ENCODE measurements at places on chromosomes 7 and 10.

DNA sequence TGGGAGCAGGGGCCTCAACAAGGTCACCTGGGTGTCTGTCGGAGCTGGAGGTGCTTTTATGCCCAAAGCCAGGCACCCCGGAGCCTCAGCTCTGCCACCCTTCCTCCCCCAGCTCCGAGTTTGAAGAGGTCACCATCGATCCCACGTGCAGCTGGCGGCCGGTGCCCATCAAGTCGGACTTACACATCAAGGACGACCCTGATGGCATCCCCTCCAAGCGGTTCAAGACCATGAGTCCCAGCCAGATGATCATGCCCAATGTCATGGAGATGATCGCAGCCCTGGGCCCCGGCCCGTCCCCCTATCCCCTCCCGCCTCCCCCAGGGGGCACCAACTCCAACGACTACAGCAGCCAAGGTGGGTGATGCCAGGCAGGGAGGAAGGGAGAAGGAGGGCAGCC is 41.3 kb upstream of the PPIF start:
- no peak for DNase-seq

DNA sequence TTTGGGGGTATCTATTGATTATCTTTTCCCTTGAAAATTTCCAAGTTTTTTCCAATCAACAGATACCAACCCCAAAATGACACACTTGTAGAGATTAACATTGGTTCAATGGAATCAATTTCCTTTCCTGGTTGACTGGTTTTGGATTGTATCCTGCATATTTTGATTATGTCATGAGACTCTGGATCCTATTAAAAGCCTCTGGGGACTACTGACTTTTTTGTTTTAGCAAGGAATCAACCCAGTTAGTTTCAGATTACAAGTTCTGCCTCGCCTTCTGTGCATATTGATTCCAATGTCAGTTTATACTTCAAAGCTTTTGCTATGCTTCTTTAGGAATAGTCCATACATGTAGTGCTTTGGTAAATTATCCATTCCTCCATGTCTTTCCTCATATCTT is 29.2 kb downstream of the COPG2 start:
- no peak for DNase-seq

DNA sequence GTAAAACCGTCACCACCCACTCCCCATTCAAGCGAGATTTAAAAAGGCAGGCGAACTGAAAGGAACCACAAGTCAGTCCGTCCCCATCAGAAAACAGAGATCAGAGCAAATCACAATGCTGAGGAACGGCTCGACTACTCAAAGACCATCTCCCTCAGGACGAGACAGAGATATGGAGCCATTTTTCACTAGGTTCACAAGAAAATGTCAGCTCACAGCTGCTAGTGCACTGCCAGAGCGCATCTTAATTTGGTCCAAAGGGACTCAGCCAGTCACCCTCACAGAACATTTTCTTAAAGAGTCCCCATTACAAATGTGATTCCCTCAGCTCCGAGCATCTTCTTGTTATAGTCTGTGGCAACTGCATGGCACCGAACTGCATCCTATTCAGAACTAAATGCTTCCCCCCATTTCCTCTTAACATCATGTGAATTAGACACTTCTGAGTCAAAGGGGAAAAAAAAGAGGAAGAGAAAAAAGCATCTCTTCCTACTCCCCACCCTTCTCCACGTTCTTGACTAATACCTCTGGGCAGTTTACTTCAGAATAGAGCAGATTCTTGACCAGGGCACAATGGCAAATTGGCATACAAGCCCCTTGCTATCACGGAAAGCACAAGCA is 683.9 kb downstream of the MAGI2 start:
- no peak for DNase-seq

- DNase-seq: no peak
Observed at GRCh38 chr7:53500076-53500475, 464.6 kb downstream of the POM121L12 start.

GRCh38 chr10:1824928-1825327 is 87.6 kb upstream of the ADARB2 start:
- DNase-seq: no peak

DNA sequence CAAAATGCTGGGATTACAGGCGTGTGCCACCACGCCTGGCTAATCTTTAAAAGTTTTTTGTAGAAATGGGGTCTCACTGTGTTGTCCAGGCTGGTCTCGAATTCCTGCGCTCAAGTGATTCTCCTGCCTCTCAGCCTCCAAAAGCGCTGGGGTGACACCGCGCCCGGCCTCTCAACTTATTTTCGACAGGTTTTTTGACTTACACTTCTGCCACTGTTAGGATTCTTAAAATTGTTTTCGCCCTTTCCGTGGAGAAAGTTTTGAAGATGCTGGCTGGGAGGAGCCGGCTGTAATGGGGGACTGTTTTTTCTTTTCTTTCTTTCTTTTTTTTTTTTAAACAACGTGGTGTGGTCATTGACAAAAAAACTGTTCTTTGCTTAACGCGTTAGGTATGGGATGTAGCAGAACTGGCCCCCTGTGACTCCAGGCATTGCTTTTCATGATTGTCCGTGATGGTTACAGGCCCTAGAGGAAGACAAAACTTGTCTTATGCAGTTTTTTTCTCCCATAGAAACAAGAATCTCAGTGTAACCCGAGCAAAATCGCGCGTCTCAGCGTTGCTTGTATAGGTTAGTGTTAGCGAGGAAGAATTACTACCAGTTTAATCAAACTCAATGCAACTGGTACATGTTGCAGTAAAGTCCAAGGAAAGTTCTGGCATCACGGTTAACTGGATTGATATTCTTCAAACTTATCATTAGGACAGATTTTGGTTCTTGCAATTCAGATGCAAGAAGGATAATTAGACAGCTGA is 72.2 kb downstream of the DAGLB start:
- no peak for DNase-seq

GRCh38 chr10:69516316-69516715 is 56.9 kb downstream of the NEUROG3 start:
- DNase-seq: no peak

- no peak for DNase-seq
Observed at GRCh38 chr10:35336921-35337823, 863 bp downstream of the CCNY start.

- no peak for DNase-seq
Observed at GRCh38 chr10:69469976-69470375, 18.7 kb downstream of the TSPAN15 start.

- DNase-seq: peak; percentile 51
Observed at GRCh38 chr7:43803865-43804264, 45.4 kb downstream of the BLVRA start.

GRCh38 chr7:101245147-101245668 is 327 bp upstream of the FIS1 start:
- peak; percentile 88 for DNase-seq

DNA sequence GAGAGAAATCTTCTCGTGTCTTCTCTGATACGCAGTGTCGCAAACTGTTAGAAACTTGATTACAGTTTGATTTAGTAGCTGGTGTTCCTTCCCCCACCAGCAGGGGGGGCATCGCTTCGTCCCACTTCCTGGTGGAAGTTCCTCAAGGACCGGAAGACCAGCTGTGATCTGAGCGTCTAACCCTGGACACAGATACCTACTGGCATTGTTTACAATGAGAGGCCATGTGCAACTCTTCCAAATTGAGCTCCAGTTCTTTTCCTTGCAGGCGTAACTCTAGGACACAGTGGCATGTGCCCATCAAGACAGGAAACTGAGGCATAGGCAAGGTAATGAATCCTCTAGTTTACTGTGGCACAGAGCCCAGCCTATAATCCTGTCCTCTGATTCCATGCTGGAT is 219.0 kb downstream of the CCDC3 start:
- DNase-seq: no peak

GRCh38 chr10:110389255-110389654 is 84.5 kb upstream of the SMNDC1 start:
- DNase-seq: no peak

GRCh38 chr10:79063071-79063491 is 5.7 kb upstream of the ZMIZ1 start:
- no peak for DNase-seq

- no peak for DNase-seq
Observed at GRCh38 chr10:49007129-49007528, 67.5 kb upstream of the LRRC18 start.

- no peak for DNase-seq
Observed at GRCh38 chr10:61342858-61343572, 110.2 kb downstream of the TMEM26 start.

- DNase-seq: no peak
Observed at GRCh38 chr10:124157271-124157681, 63.9 kb upstream of the CHST15 start.

- no peak for DNase-seq
Observed at GRCh38 chr7:29139796-29140195, 6.5 kb downstream of the CPVL start.

DNA sequence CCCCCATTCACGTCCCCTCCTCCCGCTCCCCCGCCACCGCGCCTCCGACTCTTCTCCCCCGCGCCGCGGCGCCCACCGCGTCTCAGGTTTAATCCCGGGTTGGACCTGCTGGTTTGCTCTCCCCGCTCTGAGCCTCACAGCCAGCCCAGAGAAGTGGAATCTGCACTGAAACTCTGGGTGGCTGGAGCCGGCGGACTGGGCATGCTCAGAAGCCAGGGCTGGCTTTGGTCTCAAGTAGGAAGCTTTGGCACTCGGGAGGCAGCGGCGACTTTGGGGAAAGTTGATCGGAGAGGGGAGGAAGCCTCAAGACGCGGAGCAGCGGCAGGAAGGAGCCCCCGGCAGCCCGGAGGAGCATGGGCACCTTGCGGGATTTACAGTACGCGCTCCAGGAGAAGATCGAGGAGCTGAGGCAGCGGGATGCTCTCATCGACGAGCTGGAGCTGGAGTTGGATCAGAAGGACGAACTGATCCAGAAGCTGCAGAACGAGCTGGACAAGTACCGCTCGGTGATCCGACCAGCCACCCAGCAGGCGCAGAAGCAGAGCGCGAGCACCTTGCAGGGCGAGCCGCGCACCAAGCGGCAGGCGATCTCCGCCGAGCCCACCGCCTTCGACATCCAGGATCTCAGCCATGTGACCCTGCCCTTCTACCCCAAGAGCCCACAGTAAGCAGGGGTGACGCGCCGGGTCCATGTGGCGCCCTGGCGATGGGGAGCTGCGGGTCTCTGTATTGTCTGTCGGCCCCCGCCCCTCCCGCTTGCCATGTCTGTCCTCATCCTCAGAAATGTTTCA is at the start of gene PRKG1:
Gene PRKG1 (plus strand): TSS at position 250 of the 791 bp plus-strand sequence.
- peak; percentile 39 for DNase-seq

GRCh38 chr7:44045226-44046014 is 918 bp downstream of the DBNL start:
- DNase-seq: no peak

GRCh38 chr7:7834761-7835160 is 116.4 kb upstream of the RPA3 start:
- DNase-seq: no peak

GRCh38 chr7:47253650-47254080 is 328.2 kb downstream of the TNS3 start:
- DNase-seq: no peak

GRCh38 chr7:27098578-27099451 is 3.0 kb upstream of the HOXA1 start:
- DNase-seq: no peak

DNA sequence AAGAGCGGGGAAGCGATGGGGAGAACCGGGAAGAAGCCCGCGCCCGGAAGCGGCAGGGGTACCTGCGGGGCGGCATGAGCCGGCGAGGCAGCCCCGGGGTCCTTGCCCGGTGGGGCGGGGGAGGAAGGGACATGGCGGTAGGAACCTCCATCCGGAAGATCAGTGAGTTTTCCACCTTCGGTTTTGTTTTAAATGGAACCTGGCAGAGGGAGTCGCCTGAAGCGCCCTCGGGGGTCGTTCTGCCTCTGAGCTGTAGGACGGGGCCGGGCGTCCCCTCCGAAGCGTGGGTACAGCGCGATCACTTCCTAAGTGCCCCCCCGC is 471 bp downstream of the PFKP start:
- no peak for DNase-seq

GRCh38 chr7:158561659-158562058 is 26.0 kb downstream of the PTPRN2 start:
- no peak for DNase-seq

GRCh38 chr7:151903249-151904032 is 26.5 kb upstream of the PRKAG2 start:
- DNase-seq: no peak

DNA sequence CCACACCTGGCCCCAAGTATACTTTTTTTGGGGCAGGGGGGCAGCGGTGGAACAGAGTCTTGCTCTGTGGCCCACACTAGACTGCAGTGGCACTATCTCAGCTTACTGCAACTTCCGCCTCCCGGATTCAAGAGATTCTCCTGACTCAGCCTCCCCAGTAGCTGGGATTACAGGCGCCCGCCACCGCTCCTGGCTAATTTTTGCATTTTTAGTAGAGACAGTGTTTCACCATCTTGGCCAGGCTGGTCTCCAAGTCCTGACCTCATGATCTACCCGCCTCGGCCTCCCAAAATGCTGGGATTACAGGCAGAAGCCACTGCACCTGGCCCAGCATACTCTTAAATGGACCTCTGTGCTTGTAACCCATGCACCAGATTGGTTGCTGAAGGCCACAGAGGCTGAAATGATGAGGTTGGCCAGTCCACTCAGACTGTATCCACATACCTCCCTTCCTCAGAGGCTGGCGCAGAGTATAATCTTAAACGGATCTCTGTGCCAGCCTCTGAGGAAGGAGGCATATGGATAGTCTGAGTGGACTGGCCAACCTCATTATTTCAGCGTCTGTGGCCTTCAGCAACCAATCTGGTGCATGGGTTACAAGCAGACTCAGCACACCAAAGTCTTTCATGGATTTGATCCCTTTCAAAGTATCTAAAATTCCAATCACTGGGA is 3.0 kb downstream of the CALN1 start:
- no peak for DNase-seq

DNA sequence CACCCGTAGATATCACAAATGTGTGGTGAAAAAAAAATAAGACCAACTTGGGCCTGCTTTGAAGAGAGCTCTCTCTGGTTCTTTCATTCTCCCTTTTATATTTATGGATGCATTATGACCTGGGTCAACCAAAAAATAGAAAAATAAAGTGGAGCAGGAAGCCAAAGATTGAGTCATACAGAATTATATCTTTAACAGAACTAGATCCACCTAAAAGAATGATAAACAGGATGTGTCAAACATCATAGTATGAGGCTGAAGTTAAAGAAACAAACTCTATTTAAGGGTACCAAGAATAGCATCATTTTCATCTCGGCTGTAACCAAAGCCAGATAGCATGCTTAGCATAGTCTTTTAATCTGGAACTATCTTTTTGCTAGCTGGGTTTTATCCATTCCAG is 28.8 kb upstream of the NMT2 start:
- DNase-seq: no peak

GRCh38 chr7:68248973-68249372 is 1252.3 kb downstream of the TYW1 start:
- DNase-seq: no peak

GRCh38 chr10:113078282-113078907 is 128.3 kb downstream of the TCF7L2 start:
- no peak for DNase-seq

DNA sequence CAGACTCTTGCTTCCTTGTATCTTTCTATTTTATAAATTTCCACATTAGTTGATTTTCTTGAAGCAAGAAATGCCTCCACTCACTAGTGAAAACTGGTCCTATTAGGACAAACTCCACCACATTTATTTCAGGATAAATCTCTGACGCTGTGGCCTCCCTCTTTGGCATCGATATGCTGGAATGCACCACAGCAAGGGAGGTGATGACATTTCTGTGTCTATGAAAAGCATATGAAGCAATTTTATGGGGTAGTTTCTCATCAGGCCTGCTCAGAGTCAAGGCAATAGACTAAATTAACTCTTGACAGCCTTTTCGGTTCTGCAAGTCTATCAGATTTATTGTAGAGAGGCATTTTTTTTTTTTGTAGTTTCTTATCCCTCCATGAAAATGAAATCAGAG is 304.4 kb downstream of the ZEB1 start:
- DNase-seq: no peak
